NCI-H460 (cell line): ENCODE measurements at places on chromosomes 7 and 10.

GRCh38 chr7:154865984-154866685 is 136.8 kb downstream of the PAXIP1 start:
- DNase-seq, result no peak

GRCh38 chr10:45544191-45544590 is 128.4 kb downstream of the ZFAND4 start:
- no peak for DNase-seq

GRCh38 chr10:132497861-132498561 is 39.6 kb upstream of the INPP5A start:
- DNase-seq, result no peak

GRCh38 chr7:34844936-34845665 is 187.1 kb downstream of the NPSR1 start:
- no peak for DNase-seq

- no peak for DNase-seq
Measured at GRCh38 chr10:74544106-74544505, 282.3 kb upstream of the KAT6B start.

DNA sequence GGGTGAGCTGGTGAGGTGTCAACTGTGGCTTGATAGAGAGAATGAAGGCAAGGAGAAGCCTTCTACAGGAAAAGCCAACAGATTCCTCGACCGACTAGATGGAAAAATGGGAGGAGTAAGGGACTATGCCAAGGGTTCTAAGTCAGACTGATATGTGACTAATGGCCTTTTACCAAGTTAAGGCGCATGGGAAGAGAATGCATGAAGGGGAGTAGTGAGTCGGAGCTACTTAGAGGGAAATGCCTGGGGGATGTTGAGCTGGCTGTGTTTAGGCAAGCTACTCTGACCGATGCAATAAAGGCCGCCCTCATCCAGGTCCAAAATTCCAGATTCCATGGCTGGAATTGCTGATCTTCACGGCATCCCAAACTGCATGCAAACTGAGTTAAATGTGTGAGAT is 48.2 kb downstream of the APBB1IP start:
- peak; percentile 26 for DNase-seq

DNA sequence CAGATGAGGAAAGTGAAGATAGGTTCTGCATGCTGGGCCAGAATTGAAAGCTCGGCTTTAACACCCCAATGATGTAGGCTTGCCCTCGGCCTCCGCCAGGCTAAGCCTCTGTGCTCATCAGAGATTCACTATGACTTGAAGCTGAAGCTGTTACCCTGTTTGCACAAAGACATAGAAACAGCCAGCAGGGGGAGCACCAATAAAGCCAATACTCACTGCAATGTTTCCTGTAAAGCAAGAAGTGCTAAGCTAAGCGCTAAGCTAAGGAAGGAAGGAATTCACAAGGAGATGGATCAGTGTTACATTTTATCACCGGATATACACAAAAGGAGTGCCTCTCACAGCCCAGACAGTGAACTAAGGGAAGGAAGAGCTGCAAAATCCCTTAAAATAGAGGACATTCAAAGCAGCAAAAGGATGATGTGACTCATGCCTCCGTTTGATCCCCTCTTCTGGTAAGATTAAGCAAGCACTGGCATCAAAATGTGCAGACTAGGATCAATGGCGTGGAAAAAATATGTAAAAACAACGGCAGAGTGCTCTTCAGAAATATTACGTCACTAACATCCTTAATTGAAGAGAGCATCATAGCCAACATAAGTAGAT is 153.8 kb downstream of the COBL start:
- DNase-seq, result peak; percentile 69

DNA sequence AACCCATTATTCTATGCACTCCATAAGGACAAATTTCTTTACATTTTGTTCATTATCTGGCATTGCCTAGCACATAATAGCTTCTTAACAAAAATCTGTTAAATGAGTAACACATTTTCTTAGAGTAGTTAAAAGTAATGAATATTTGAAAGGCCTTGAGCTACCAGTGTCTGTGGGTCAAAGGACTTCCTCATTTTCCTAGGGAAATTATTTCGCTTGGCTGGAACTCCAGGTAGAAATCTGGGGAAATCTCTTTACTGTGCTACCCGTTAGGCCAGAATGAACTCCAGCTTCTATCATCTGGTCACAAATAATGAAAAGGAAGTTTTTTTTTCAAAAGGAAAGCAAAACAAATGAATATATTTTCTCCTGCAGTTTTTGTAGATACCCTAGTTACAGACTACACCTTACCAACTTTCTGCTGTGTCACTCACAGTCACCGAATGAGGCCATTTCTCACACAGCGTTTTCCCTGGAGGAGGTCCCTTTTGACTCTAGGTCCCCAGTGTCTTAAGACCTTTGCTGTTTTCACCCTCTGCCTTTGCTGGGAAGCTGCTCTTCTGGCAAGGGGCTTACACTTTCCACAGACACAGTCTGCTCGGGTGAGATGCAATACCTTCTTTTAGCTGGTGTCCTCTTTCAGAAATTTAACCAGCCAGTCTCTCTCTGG is 1.6 kb downstream of the SAMD9L start:
- peak; percentile 1 for DNase-seq

DNA sequence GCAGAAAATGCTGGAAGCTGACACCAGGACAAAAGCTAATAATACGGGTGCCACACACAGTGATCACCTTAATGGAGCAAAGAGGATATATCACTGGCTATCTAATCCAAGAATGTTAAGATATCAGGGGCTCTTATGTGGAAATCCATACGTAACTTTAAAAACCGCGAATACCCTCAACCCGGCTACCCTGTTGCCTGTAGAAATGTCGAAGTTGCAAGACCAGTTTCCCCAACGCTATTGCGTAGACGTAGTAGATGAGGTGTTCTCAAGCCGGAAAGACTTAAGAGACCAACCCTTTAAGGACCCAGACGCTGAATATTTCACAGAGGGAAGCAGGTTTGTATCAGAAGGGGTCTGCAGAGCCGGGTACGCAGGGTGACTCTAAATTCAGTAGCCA is 7.9 kb upstream of the CYREN start:
- DNase-seq, result no peak

DNA sequence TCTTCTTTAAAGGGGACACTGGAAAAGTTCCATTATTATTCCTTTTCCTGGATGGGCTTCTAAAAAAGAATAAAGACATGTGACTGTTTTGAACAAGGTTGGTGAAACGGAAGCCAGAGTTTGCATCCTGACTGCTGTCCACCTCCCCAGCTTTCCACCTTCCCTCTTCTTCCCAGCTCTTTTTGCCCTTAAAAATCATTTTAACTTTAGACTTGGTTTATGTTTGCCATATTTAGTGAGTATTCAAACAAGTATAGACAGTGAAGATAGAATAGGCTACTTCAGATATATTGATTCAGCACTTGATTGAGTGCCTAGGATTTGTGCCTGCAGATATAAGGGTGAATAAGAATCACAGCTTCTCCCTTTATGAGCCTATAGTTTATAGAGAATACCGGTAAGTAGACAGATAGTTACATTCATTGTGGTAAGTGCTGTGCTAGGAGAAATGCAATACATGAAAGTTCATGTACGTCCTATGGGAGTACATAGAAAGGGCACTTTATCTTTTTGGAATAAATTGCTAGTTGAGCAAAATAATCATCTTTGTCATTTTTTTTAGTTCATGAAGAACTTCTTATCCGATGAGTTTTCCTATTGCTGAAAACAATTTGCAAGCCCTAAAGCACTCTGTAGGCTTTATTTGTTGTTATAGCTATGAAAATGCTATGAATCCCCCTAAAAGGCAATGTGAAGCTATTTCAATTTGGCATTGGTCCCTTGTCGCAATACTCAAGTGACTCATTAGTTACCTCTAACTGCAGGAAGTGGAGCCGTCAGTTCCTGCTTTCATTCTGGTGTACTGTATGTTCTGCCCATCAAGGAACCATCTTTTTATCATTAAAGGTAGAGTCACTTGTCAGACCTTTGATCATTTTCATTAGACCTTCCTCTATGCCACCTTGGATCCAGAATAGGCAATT is 57.2 kb upstream of the STRIP2 start:
- DNase-seq, result no peak

DNA sequence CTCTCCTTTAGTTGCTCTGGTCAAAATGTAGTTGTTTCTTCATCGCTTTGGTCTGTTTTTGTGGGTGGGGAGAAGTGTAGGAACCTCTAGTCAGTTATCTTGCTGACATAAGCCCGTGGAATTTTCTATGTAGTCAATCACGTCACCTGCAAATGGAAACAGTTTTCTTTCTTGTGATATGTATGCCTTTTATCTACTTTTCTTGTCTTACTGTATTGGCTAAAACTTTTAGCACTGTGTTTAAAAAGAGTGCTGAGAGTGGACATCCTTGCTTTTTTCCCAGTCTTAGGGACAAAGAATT is 42.3 kb downstream of the AKR1E2 start:
- no peak for DNase-seq

DNA sequence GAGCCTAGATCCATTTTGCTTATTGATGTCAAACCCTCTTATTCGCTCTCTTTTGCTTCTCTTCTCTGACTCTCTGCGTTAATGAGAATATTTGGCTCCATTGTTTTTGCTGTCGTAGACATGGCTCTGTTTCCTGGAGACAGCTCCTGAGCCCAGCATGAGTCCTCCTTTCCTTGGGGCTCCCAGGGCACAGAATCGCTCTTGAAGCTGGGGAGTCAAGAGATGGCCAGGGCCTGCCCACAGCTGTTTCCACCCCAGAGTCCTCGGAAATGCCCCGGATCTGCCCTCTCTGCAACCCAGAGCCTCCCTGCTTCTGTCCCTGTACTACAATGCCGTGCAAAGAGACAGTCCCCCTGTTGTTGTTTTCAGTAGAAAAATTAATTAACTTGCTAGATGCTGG is 566.7 kb upstream of the FOXK1 start:
- no peak for DNase-seq

DNA sequence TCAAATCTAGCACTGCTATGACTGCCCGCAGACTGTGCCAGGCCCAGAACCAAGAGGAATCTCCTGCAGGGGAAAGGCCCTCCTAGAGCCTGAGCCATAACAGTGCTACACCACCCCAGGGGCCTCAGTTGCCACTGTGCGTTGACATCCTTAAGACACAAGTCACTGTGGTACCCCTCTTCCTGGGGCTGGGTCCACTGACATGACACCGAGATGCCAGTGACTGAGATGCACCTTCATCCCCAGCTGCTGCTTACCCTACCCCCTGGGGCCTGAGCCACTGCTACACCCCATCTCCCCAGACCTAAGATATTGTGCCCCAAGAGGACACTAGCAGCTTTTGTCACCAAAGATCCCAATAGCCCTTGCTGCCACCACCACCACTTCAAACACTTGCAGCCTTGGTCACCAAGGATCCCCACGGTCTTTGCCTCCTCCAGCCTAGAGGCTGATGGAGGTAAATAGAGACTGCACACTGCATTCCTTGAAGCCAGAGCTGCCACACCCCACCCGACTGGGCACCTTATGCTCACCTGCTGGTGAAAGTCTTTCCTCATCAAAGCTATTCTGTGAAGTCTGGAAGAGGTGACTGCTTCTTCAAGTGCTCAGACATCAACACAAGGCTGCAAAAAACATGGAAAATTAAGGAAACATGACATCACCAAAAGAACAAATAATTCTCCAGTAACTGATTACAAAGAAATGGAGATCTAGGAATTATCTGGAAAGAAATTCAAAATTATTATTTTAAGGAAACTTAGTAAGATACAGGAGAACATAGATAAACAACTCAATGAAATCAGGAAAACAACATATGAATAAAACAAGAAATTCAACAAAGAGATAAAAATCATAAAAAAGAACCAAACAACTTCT is 40.4 kb upstream of the SHH start:
- no peak for DNase-seq

DNA sequence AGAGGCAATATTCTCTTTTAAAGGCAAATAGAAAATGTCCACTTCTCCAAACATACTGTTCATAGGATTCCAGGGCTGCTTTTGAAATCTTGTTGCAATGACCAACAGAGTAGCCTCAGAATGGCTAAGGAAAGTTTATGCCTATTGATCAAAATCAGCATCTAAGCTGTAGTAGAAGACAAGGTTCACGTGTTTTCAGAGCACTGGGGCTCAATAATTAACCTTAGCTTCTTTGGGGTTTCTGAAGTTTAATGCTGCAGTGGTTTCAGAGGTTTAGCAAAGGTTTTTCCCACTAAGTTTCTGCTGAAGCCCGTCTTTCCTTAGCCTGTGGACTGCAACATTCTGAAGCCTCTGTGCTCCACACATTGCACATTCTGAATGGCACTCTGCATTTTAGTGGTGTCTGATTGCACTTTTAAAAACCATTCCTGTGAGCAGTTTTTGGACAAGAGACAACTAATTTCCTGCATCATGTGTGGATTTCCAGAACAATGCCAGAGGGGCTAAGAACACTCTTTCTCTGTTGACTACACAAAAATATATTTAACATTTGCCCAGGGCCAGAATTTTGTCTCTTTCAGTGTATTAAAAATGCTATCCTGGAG is 342.5 kb downstream of the PTEN start:
- no peak for DNase-seq

DNA sequence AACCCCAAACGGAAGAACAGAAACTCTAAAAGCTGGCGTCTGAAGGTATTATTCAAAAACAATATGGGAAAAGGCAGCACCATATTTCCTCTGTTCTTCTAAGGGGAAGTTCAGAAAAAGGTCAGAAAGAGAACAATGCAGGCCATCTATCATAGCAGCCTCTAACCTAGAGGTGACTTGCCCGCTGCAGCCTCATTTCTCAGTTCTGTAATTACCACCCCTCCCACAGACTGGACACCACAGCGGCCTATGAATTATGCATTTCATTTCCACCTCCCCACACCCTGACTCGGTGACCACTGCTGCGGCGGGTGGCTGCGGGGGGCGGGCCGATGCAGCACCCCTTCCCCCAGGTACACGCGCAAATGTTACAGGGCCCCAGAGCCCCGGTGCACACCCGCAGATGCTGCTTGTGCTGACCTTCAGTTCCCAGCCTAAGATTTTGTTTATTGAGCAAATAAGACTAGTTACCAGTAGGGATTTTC is 125.5 kb downstream of the CLEC2L start:
- no peak for DNase-seq

DNA sequence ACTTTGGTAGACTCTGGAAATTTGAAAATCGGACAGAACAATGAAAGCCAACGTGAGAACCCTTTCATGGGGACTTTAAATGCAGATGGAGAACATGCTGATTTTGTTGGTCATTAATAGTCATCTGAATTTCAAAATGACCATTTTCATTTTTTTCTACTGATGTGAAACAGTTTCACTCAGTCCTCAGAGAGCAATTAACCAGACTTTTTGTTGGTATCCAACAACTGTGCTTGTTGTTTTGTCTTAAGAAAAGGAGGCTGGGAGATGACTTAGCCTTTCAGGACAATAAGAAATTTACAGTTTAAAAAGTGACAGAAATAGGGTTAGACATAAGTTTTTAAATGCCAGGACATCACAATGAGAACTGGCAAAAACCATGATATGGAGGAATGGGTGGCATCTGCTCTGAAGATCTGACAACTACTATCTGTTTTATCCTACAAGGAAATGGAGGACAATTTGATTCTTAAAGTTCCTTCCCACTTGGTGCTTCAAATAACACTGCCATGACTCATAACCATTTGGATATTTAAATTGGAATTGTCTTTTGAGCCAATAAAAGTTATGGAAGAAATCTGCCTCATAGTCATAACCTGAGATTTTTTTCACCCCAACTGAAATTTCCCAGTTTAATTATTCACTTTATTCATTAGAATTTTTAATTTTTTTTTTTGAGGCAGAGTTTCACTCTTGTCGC is 87.2 kb upstream of the HPS1 start:
- no peak for DNase-seq
